Epithelial cell of prostate (primary cell): ENCODE measurements at places on chromosomes 13 and 19.
A peak's percentile ranks its signal among the peaks of the same experiment; 100 is the strongest.

- no peak for DNase-seq
These were observed 565.0 kb downstream of the FGF9 start for GRCh38 chr13:22235950-22236290.

DNA sequence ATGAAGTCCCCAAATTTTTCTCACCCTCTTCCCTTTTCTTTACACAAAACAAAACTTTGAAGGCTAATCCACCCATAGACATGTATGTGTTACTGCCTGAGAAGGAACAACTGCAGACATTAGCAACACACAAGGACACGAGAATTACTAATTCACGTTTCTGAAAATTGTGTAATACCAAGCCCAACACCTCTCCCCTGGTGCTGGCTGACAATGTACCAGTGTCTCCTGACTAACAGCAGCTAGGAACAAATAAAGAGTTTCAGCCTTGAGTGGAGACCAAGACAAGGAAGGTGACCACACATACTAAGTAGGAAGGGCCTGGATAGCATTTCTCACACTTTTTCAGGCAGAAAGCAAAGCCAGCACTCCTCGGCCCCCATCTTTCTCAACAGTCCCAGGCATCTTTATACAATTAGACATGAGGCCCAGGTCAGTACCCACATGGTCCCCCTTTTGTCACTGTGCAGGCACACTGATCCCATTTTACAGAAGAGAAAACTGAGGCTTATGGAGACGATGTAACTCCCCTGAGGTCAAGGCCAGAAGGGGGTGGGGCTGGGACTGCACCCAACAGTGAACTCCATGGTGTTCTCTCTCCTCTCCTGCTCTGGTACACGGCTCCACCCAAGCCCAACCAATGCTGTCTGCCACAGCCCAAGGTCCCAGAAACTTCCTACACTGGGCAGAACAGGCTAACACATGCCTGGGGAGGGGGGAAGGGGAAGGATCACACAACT, 8.7 kb downstream of the BRD4 start:
- DNase-seq = peak; percentile 48

DNA sequence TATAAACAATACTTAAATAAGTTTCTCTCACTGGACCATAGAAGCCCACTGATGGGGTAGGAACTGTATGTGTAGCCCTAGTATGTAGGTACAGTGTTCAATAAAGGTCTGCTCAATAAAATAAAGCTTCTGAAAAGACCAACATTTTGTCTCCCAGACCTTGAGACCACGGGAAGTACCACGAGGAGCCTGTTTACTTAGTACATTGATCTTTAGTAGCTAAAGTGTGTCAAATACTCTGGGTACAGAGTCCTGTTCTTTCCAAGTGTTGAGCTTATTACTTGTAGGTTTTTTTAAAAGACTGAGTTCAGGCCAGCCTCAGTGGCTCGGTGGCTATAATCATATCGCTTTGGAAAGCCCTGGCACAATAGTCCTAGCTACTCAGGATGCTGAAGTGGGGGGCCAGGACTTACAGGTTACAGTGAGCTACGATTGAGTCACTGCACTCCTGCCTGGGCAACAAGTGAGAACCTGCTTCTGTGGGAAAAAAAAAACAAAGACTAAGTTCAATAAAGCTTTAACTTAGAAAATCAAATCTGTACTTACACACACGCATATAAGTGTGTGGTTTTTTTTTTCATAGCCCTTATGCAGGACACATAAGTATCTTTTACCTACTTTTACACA, 3.4 kb downstream of the MTRF1 start:
- peak; percentile 69 for DNase-seq

DNA sequence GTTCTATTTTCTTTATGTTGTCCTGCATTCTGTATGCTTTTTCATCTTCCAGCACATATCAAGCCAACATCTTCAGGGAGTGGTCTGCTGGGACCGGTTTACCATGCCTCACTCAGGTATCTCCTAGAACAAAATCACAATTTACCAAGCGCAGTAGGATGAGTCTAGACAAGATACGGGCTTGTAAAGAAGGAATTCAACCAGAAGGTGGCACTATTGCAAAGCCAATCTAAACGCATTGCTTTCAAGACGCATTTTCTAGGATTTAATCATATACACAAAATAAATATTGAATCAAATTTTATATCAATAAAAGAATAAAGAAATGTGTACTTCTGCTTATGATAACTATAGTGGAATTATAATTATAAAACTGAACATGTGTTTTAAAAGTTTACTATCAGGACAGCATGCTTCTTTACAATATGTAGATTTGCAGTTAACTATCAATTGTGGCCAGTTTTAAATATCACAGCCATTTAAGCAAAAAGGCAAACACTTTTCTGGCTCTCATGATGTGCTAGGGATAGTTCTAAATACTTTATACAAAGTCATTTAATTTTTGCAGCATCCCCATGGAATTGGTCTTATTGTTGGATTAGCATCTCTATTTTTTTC, 16.1 kb upstream of the TPP2 start:
- DNase-seq = no peak

DNA sequence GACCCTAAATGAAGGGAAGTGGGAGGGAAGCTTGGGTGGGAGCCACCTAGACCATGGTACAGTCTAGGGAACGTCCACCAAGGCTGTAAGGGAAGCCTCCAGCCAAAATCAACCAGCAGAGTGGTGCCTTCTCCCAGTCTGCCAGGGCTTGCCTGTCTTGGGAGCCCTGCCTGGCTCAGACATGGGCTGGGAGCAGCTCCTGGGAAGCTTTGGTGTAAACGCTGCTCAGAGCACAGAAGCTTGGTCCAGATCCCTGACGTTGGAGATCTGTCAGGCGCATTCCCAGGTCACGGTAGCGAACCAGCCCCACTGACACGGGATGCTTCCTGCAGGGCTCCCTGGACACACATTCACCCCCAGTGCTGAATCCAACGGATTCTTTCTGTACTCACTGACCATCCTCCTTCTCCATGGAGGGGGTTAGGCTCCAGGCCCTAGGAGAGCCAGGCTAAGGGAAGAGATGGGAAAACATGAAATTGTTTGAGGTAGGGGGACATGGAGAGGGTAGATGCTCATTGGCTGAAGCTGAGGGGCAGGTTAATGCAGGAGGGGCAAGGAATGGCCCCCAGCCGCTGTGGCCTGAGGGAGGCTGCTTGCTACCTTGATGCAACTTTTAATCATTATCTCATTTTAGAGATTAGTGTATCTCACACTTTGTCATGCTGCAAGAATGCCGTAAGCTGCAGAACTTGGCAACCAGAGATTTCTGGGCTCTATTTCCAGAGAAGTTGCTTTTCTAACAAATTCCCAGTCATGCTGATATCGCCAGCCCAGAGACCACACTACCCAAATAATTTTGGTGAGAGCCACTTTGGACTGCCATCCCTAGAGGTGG, 195.8 kb downstream of the UQCRFS1 start:
- DNase-seq = no peak

- DNase-seq = no peak
These were observed 63.4 kb downstream of the KCTD12 start for GRCh38 chr13:76822698-76823267.

- DNase-seq = no peak
These were observed 16.9 kb downstream of the DZIP1 start for GRCh38 chr13:95627590-95627989.

DNA sequence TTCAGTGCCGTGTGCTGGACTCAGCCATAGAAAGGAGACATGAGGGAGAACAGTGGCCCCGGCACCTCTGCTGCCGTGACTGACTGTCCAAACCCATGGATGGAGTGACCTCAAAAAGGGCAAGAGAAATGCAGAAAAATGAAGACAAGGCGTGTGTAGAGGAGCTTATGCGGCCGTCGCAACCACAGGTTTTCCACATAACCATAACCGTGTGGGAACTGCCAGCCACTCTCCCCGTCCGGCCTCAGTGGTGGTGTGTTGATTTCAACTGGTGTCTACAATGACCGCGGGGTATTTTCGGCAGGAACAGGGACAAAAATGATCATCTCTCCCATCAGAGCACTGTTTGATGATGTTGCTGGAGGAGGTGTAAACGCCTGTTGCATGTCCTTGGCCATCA, 42.9 kb upstream of the F7 start:
- no peak for DNase-seq

- DNase-seq = no peak
These were observed 91.3 kb downstream of the KCNRG start for GRCh38 chr13:50106559-50106958.

DNA sequence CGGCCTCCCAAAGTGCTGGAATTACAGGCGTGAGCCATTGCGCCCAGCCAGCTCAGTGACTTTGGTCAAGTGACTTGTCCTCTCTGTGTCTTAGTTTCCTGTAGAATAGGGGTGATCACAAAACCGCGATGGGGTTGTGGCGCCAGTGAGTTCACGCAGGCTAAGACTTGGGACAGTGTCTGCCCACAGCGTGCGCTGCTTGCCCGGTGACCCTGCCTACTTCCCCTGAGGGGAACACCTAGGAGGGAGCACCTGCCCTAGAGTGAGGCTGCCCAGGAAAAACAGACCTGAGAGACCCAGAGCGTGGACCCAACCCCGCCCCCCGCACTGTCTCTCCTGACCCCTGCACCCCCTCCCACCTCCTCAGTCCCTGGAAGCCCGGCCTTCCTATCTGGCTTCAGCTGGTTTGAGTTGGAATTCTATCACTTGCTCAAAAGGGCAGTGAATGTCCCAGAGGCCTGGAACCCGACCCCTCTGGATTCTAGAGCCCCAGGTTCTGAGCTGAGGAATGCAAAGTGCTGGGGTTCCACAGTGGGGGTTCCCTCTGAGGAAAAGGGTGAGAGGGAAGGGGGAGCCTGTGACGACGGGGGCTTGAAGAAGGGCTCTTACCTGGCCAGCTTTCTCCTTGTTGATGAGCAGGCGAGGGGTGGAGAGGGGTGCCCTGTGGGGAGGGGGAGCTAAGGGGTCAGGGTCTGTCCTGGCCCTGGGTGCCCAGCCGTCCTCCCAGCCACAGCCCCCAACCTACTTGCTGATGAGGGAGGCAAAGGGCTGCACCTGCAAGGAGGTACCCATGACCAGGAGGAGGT, 2.2 kb upstream of the RINL start:
- DNase-seq = no peak

DNA sequence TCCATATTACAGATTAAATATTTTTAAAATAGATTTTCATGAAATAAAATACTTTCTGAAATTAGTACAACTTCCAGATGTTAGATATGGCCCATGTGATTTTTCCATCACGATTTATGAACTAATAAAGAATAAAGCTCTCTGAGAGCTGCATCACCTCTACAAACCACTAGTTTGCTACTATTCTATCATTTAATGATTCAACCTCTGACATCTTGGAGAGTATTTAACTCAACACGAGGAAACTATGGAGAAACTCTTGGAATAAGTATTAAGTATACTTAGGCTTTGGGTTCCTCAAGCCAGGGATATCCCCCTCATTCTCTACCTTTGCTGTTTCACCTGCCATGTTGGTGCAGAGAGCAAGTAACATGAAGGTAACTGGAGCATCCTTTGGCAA, 55.7 kb downstream of the DACH1 start:
- DNase-seq = no peak

DNA sequence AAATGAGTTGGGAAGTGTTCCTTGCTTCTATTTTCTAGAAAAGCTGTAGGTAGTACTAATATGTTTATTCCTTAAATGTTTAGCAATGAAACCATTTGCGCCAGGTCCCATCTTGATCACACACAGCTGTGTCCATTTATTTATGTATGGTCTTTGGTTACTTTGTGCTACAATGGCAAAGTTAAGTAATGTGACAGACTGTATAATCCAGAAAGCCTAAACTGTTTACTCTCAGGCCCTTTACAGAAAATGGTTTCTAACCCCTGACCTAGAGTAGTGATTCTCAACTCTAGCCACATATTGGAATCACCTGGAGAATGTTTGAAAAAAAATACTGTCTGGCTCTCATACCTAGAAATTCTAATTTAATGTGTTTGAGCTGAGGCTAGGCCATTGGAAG, 21.3 kb downstream of the SLC46A3 start:
- DNase-seq = no peak

DNA sequence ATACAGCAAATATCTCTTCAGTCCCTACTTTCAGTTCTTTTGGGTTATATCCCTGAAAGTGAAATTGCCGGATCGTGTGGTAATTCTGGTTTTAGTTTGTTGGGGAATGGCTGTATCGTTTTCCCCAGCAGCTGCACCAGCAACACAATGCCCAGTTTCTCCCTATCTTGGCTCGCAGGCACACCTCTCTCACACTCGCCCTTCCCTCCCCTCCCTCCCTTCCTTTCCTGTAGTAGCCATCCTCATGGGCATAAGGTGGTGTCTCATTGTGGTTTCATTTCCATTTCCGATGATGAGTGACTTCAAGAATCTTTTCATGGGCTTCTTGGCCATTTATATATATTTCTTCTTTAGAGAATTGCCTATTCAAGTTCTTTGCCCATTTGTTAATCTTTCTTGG, 8.6 kb upstream of the GPR18 start:
- no peak for DNase-seq

- DNase-seq = no peak
These were observed 25.0 kb downstream of the HSPH1 start for GRCh38 chr13:31136724-31137123.

- no peak for DNase-seq
These were observed 1792.7 kb upstream of the MIR17HG start for GRCh38 chr13:89554801-89555200.

DNA sequence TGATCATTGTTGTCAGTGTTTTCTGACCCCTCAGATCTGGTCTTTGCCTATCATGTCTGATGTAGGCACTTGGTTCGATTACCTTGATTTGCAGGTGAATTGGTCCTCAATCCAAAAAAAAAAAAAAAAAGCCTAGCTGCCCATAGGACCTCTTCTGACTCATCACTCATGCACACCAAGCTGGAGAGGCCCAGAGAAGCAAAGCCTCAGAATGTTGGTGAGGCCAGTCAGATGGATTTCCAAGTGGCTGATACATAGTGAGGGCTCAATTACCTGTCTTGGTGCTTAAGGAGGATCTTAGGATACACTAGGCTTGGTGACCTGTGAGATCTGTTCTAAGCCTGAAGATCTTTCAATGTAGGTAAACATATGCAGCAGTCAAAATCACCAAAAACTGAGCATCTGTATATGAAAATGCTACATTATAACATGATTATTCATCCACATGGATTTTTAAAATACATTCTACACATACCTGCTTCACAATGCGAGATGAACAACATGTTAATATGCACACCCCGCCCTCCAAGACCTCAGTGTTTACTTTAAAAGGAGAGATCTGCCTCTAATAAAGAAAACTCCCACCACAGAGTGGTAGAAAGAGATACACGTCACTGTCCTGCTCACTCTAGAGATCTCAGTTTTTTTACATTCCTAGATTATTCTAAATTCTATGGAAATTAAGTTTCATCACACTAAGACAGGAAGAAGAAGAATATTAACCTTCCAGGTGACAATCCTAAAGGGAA, 79.9 kb upstream of the RAP2A start:
- peak; percentile 10 for DNase-seq

- DNase-seq = no peak
These were observed 352.7 kb upstream of the ZNF507 start for GRCh38 chr19:31992750-31993149.

DNA sequence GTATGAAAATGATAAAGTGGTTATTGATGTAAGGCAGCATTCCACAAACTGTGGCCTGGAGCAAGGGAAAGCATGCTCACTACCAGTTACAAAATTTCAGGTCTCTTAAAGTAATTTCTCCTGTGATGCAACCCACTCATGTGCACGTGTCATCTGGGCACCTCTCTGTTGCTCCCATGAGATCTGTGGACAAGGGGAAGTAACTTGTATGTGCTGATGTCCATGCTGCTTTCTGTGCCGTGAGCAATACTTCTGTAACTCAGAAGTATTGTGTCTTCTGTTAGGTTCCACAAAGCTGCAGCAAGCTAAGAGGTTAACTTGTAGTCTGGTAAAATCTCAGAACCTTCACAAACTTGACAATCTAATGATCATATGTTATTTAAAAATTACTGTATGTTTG, 930.0 kb upstream of the SLITRK6 start:
- no peak for DNase-seq
